ENCODE measurements at places on chromosomes 13 and 19.

DNA sequence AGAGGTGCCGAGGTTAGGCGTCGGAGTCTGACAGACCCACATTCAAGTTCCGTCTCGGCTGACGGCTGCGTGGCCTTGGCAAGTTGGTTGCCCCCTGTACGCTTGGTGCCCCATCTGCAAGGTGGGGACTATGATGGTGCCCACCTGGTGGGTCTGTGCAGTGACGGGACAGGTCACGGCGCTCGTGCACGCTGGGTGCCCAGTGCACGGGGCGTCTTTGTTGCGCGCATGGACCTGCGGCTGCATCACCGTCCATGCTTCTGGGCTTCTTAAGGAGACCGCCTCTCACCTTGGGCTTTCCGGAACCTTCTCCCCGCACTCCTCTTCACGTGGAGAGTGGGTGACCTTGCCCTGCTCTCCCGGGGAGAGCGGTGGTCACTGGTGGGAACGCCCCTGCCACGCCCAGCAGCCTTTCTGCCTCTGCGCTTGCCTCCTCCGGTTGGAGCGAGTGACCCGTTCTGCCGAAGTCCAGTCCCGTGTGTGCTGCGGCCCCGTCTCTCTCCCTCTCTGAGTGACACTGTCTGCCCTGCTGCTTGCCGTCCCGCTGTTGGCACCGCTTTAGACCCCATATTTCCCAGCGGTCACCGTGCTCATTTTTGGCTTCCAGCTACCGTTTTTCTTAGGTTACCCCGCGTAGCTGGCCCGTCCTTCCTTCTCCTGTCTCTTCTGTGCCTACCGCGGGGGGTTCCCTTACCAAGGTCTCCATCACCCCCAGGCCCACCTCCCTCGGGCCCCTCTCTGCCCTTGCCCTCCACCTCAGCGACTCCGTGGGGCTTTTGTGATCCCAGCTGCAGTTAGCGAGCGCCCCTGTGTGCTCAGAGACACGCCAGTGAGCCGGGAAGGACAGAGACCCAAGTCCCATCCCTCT lies 6.4 kb downstream of the ATP11A start:
- no peak for DNase-seq

DNA sequence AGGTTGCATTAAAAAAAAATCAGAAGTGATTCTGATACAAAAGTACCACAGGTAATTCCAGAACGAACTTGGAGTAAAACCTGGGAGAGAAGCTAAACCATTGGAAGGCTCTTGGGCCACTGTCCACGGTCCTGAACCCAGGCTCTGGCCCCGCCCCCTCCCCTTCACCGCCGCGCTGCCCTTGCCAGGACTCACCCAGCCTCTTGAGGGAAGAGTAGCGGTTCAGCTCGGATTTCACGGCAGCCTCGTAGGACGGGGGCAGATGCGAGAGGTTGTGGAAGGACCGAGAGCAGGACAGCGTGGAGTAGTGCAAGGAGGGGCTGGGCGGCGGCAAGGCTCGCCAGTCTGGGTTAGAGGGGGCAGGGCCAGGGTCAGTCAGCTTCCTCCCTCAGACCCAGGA lies 5.7 kb downstream of the SHISA7 start:
- no peak for DNase-seq

DNA sequence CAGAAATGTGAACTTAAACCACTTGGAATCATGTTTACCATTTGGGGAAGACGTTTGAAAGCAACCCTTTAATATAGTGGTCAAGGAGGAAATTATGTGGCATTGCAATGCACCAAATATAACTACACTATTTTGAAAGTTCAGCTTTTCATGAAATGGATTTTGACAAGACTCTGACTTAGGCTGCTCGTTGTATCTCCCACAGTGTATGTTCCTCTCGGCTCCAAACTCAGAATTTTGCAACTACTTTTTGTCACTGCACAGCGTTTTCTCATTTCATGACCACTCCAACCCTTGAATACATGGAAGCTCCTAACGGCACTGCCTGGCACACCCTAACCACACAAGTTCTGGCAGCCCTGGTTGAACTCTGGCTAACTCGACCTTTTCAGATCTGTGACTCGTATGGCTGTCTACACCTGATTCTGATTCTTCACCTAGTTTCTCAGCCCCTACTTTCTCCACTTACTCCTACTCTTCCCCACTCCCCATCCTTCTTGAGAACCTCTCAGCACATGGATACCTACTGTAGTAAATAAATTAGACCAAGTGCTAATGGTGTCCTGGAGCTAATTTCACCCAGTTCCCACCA lies 7.0 kb upstream of the POMP start:
- no peak for DNase-seq

DNA sequence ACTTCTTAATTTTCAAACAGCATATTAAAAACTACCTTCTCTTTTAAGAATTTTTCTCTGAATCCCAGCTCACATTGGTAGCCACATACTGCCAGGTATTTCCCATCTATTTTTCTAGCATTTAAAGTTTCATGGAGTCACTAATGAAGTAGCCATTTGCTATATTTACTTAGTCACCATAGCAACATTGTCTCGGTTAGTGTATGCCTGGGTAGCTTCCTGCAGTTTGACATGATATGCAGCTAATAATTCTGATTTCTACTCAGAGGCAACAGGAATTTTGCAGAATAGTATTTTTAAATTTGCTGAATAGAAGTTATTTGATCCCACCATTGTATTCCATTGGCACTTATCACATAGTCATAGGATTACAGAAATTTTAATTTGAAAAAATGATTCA lies 30.9 kb upstream of the KCTD4 start:
- DNase-seq, result no peak

GRCh38 chr13:112333756-112334543 lies 42.2 kb upstream of the SPACA7 start:
- DNase-seq, result no peak

DNA sequence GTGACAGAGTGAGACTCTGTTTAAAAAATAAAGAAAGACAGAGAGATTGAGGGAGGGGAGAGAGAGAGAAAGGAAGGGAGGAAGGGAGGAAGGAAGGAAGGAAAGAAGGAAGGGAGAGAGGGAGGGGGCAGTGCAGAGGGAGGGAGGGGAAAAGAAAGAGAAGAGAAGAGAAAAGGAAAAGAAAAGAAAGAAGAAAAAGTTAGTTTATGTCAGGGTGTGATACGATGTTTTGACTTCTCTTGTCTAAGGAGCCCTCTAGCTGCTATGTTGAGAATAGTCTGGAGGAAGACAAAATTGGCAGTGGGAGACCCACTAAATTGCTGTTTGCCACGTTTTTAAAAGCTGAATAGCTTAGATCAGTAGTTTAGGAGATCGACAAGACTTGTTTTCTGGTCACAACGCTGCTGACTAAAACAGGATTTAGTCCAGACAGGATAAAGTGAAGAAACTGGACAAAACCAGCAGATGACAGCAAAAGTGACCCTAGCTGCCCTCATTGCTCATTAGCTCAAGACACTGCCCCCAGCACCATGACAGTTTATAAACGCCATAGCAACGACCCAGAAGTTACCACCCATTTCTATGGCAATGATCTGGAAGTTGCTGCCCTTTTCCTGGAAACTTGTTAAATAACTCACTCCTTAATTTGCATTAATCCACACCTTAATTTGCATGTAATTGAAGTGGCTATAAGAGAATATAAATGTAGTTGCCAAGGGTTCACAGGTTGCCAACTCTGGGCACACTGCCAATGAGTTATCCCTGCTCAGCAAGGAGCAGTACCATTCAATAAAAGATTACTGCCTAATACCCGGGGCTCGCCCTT lies 11.1 kb downstream of the TEX101 start:
- no peak for DNase-seq

DNA sequence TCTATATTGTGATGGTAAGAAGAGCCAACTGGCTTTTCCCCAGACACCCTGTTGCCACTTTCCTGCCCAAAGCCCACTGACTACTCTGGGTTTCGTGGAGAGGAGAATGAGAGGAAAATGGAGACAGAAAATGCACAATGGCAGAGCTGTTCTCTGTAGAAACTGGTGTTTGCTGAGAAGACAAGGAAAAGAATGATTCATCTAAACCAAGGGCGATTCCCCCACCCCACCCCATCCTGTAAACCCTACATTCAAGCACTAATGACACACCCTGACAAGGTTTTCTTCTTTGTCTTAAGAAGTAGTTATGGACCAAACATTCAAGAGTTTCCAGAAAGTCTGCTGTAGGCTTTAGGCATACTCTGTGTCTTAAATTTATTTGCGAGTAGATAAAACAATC lies 68.8 kb downstream of the DOCK9 start:
- peak; percentile 8 for DNase-seq

DNA sequence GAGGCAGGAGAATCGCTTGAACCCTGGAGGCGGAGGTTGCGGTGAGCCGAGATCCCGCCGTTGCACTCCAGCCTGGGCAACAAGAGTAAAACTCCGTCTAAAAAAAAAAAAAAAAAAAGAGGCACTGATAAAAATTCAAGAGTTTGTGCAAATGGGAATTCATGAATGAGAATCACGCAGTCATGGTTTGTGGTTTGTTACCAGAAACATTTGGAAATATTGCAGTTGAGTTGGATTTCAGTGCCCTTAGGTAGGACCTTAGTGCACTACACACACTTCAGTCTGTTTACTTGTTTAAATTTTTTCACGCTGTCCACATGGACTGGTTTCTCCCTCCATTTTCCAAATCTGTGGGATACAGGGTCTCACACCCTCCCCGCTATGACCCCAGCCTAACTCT lies 28.4 kb downstream of the ZNF844 start:
- DNase-seq, result no peak

- DNase-seq, result no peak
These were observed 612.6 kb downstream of the DACH1 start for GRCh38 chr13:71254384-71254783.

DNA sequence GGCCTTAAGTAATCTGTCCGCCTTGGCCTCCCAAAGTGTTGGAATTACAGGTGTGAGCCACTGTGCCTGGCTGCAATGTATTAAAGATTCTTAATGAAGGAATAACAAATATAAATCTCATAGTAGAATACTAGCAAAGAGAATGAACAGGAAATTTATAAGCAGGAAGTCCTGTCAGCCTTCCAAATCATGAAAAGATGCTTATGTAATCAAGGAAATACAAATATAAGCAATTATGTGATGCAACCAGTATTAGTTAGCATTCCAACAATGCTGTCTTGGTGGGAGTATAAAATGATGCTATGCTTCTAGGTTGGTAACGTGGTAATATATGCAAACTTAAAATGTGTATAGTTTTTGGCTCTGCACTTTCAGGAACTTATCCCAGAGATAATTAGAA lies 133.8 kb downstream of the PDS5B start:
- DNase-seq, result no peak

DNA sequence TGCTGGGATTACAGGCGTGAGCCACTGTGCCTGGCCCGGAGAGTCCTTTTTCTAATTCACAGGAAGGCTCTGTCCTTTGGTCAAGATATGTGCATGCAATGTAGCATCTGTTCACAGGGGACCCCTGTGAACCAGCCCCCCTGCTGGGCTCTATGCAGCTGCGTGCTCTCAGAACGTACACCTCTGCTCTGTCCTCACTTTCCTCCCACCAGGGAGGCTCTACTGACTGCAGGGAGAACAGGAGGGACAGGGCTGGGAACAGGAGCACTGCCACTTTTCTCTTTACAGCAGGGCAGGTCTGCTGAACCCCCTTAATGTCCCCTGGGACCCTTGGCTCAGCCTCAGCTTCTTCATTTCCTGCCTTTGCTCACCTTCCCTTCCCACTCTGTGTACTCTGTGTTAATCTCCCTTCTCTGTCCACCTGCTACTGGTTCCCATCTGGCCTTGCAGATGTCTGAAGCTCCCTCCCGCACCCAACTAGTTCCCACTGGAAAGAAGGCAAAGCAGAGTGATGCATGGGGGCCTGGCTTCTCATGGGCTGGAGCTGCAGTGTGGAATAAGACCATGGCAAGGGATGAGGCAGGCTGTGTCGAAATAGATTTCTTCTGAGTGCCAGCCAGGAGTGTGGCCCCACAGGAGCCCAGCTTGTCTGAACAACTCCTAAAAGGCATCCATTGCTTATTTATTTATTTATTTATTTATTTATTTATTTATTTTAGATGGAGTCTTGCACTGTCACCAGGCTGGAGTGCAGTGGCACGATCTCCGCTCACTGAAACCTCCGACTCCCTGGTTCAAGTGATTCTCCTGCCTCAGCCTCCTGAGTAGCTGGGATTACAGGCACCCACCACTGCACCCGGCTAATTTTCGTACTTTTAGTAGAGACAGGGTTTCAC lies 7.2 kb downstream of the ADGRE2 start:
- no peak for DNase-seq

DNA sequence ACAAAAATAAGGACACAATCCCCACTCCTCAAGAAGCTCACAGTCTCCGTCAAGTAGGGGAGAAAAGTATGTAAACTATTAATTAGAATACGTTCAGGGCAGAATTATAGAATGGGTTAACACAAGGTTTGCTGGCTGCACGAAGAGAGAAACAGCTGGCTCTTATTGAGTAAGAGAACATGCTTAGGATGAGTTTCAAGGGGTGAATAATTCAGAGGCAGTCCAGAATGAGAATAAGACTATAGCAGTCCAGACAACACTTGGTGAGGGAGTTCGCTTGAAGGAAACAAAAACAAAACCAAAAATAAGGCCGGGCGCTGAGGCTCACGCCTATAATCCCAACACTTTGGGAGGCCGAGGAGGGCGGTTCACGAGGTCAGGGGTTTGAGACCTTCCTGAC lies 61.9 kb downstream of the THSD1 start:
- no peak for DNase-seq

Data from activated T-helper 9 cell treated with anti-CD3 and anti-CD28 coated beads, Interleukin-2, amount 50 U/mL, for 16 hours (primary cell).